ENCODE measurements at places on chromosomes 6 and 20. TPM values are rescaled to one million over a fixed set of nuclear protein-coding genes. Genes with fewer than 3 reads are reported as not detected.

DNA sequence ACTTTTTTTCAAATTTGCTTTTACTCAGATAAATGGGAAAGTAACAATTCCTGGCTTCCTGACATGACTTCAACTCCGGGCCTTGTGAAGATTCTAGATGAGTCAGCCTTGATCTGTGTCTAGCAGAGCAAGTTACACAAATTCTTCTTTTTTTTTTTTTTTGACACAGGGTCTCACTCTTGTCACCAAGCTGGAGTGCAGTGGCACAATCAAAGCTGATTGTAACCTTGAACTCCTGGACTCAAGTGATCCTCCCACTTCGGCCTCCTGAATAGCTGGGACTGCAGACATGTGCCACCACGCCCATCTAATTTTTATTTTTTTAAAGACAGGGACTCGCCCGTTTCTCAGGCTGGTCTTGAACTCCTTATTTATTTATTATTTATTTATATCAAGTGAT, 7.3 kb upstream of the ARHGAP18 start:
- no peak for DNase-seq

DNA sequence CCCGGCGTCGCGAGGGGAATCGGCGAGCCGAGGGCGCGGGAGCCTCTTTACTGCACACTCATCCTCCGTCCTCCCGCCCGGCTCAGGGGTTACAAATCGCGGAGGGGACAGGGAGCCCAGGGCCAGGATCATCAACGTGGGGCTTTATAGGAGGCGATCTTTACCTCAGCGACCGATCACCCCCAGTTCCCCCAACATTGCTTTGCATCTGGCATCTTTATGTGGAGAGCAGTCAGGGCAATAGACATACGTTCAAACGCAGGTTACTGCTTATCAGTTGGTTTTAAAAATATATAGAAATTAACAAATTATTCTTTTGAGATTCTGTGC, 634 bp downstream of the HSF2 start:
- no peak for DNase-seq

DNA sequence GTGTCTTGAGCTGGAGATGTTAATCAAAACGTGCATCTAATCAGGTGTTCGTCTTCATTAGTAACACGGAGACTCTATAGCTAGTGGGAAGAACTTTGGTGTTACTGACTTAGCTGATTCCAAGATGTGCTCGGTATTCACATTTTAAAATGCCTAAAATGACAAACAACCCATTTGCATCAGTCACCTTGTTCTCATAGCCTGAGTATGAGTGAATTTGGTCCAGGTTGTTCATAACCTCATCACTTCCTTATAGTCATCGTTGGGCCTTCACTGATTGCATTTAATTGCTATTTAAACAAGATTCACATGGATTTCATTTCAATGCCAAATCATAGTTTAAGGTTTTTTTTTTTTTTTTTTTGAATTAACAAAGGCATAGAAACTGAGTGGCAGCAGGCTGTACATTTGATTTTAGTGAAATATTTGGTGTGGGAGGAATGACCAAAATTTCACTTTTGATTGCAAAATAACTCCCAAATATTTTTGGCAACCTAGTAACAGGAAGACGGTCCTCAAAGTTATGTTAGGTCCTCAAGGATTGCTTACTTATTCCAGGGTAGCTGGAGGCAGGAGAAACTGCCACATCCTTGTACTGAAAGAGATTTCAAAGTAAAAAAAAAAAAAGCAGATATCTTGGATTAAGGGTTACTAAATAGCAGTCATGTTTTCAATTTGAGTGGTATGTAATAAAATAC, 104.7 kb downstream of the JARID2 start:
- no peak for DNase-seq

DNA sequence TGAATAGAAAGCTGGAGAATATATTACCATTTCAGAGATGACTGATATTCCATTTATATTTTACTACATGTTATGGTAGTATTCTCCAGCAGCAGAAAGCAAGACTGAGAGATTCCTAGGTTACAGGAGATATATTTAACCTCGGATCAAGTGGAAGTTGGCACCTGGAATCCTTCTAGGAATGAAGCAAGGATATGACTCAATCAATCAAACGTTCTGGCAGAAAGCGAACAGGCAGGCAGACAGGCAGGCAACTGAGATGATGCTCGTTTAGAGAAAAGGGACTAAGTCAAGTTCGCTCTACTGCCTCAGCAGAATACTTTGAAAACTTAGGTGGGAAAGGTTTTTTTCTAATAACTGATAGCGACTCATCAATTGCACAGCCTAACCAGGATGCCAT, 46.2 kb downstream of the PAK5 start:
- no peak for DNase-seq

- peak; percentile 41 for DNase-seq
Measured at GRCh38 chr6:83215131-83216047, 22.2 kb downstream of the RWDD2A start.

DNA sequence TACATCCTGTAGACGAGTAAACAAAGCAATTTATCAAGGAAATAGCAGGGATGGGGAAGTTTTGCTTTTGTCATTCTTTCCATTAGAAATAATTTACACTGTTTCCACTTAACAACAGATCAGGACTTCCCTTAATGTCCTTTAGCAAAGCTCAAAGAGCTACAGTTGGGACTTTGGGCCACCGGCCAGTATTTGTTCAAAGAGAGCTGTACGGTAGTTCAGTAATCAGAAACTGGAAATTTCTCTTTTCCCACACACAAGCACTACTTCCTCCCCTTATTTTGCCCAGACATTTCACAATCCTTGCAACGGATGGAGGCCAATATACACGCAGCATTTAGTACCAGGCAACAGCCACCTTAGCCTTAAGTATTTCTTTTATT, 12.1 kb upstream of the HINT3 start:
- peak; percentile 70 for DNase-seq

DNA sequence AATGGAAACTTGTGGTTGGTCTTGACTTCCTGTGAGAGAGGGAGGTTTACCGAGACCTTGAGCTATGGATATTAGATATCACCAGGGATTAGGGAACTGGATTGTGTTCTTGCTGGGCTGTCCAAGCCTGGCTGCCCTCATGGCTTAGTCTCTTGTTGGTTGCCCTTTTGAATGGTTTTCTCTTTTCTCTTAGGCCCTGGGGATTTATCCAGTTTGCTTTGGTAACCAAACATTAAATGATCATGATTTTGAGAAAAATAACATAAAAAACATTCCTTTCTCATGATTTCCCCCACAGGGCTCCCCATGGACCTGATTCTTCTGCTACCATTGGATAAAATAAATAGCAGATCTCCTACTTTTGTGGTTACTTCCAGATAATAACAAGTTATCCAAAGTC, 306.4 kb upstream of the RNF217 start:
- no peak for DNase-seq

GRCh38 chr20:34129518-34130162, 17.6 kb upstream of the EIF2S2 start:
- DNase-seq: peak; percentile 61

DNA sequence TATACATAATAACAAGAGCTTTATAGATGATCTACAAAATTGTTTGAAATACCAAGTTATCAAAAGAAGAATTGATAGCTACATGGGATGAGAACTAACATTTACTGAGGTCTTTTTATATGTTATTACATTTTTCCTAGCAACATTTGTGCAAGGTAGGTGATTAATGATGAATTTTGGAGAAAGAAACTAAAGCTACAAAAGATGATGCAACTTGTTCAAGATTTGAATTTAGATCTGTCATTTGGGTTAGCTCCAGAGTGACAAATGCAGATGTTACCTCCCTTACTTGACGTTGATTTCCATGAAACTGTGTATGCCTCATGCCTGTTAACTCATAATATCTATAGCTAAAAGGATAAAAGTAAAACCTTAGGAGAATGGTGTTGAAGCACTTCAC, 84.5 kb upstream of the EYA4 start:
- no peak for DNase-seq

DNA sequence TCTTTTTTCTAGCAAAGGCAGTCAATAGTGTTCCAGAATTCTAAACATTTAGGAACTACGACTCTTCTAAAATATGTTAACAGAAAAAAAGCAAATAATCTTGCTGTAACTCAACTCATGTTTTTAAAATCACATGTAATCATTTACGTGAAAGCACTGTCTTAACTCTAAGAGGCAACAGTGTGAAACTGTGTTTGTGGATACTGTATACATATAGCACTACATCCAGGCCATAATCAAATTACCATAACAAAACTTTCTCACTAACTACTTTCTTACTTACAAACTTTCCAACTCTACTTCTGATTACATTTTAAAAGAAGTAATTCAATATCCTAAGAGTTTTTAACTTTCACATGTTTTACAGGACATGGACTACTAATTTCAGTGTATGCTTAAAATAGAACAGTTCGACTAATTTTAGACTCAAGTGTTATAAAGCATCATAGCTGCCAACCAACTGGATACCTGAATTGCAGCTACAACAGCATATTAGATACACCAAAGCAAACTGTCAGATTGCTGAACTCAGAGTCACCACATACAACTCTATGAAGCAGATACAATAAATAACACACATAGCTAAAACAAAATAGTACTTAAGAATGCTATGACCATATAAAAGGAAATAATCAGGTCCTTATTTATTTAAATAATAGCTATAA, 121.6 kb upstream of the BEND6 start:
- DNase-seq: no peak

DNA sequence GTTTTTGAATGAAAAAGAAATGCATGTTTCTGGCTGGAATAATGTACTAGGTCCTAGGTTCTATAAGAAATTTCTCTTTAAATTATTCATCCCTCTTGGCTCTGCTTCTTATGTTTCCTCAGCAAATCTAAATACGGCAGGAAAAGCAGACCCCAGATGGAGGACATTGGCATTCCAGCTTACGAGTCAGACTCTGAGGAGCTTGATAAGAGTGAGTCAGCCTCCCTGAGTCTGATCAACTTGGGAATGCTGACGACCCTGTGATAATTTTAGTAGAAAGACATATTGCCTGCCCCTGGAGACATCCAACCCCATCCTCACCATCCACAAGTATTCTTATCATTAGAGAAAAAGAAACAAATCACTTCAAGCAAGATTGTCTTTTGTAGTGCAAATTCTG, 509.7 kb upstream of the MARCKS start:
- no peak for DNase-seq

- DNase-seq: no peak
Measured at GRCh38 chr6:52537001-52537753, 39.7 kb downstream of the TRAM2 start.

GRCh38 chr6:40568062-40568708, 19.0 kb downstream of the LRFN2 start:
- DNase-seq: no peak

GRCh38 chr6:35552285-35552917, 39.7 kb upstream of the TULP1 start:
- DNase-seq: no peak

DNA sequence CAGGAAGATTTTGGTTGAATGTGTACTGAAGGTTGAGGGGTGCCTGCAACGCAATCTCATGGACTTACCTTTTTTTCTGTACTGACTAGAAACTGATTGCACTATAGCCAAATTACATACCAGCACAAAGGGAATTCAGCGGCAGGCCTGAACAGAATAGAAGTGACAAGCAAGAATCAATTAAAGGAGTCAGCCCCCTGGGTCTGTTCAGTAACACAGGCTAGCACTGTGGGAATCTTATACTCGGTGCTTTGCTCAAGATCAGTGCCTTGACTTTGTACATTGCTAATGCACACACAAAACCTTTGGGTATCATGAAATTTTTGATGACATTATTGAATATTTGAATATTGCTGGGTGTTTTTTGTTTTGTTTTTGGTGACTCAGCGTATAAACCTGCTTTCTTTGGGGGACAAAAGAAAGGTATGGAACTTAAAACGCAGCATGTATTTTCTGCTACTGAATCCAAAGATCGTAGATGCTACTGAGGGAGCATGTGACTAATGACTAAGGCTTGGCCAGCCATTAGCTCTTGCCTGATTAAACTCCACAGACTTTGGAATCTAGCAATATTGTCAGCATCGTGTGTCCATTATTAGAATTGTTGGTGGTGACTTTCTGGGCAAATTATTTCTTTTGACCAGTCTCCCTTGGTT, 236.6 kb downstream of the ARID1B start:
- DNase-seq: no peak

DNA sequence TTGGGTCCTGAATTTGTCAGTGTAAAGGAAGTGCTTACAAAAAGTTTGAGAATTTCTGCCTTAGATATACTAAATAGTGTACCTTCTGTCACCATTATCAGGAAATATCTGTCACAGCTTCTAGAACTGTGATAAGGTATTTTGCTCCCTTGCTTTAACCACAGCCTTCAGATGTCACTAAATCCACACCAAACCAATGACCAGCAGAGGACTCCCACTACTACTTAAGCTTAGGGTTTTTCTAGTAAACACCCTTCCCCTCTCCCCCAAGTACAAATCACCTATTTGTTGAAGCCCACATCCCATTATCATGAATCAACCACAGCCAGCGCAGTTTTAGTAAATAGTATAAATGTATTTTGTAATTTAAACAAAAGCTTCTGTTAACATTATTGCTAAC, 8.6 kb upstream of the JPH2 start:
- DNase-seq: no peak

GRCh38 chr6:31049518-31049917, 39.2 kb downstream of the MUC22 start:
- DNase-seq: no peak

GRCh38 chr6:15897063-15897876, 231.6 kb upstream of the MYLIP start:
- DNase-seq: no peak

- DNase-seq: no peak
Measured at GRCh38 chr20:16417001-16417400, 156.2 kb downstream of the KIF16B start.

DNA sequence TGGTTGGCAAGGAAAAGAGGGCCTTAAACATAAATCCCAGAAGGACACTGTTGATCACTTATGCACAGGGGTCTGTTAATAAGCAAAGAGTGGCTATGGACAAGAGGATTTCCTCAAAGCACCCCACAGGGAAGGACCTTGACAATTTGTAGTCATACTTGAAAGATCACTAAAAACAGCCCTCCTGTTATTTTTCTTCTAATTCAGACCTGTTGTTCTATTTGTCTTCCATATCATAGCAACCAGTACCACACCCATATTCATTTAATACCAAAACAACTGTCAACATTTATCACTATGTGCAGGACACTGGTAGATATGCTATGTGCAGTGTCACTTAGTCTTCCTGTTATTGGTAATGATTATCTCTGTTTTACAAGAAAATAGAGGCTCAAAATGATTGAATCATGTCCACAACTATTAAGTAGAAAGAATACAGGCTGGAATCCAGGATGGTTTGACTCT, 3.2 kb upstream of the DYNLRB1 start:
- no peak for DNase-seq

IMPG1 gene
- total RNA-seq: not detected

ID4 gene
- 3.0 TPM for total RNA-seq

OR2H2 gene
- total RNA-seq: not detected

CEP162 gene
- total RNA-seq: 3.3 TPM

PRRT1 gene
- total RNA-seq: 0.27 TPM

COQ3 gene
- 33.8 TPM for total RNA-seq

BPI gene
- total RNA-seq: not detected

NOX3 gene
- not detected for total RNA-seq

DLK2 gene
- total RNA-seq: 1.2 TPM

HLA-DPB1 gene
- 41.5 TPM for total RNA-seq

Data from left ventricle myocardium superior (tissue), 1 donor.